Fibroblast of skin of scalp (primary cell): ENCODE measurements at places on chromosomes 2 and 18.

GRCh38 chr2:51472783-51473182 is 440.9 kb upstream of the NRXN1 start:
- DNase-seq = no peak

GRCh38 chr18:48811401-48811800 is 139.4 kb downstream of the SMAD7 start:
- DNase-seq = no peak

GRCh38 chr2:43222475-43223309 is 3.7 kb downstream of the ZFP36L2 start:
- DNase-seq = no peak

DNA sequence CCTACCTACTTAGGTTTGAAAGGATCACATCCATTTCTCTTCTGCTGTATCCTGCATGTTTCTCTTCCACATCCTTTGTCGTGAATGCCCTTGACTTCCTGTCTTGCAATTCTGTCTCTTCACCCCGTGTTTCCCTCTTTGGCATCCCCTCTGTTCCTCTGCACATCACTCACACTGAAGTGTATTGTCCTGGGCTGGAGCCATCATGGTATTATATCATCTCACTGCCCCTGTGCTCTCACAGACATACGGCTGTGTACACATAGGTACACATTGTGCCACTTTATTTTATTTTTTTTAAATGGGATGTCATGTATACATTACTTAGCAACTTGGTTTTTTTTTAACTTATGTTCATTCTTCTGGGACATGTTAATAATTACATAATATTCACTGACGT is 291.6 kb downstream of the ALPK2 start:
- no peak for DNase-seq

- DNase-seq = no peak
Observed at GRCh38 chr2:207123335-207123744, 42.4 kb downstream of the KLF7 start.

DNA sequence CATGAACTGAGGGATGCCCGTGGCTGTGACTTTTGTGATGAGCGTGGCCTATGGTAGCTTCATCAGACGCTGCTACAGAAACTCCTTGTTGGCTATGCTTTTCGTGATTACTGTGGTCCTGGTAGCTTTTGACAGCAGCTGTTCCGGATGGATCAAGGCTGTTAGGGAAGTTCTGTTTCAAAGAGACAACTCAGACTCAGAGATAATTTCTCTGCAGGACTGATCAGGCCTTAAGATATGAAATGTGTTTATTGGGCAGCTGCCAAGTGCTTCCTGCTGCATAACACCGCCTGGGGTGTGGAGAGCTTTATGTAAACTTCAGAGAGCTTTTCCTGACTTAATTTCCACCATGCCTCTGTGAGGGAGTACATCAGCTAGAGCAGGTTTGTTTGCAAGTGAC is 243.8 kb downstream of the TSN start:
- peak; percentile 56 for DNase-seq

DNA sequence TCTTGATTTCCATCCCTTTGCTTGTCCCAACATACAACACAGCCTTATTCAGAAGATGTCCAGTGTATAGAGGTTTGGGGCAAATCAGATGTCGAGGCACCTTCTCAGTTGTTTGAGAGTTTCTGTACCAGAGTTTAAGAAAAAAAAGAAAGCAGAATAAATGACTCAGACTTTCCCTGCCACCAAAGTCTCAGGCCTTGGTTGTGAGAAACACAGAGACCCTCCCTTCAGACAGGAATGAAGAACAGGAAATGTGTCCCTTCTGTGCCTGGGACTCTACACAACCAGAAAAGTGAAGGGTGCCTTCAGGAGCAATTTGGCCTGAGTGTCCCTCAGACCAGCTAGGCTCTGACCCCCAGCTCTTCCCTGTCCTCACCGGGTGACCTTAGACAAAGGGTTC is 37.3 kb upstream of the REL start:
- DNase-seq = no peak

DNA sequence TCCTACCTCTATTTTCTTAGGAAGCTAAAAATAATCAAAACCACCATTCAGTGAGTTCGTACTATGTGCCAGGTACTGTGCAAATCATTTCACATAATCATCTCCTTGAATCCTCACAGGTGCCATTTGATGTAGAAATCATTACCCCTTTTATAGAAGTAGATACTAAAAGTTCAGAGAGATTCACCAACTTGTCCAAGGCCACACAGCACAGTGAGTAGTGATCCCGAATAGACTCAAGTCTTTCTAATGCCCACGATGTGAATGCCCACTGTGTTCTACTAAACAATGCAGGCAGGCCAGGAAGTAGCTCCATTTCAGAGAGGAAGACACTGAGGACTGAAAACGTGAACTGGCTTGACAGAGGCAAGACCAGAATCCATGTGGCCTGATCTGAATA is 68.8 kb downstream of the ANTXR1 start:
- DNase-seq = no peak

- DNase-seq = no peak
Observed at GRCh38 chr2:30427606-30428347, 19.3 kb upstream of the LCLAT1 start.

DNA sequence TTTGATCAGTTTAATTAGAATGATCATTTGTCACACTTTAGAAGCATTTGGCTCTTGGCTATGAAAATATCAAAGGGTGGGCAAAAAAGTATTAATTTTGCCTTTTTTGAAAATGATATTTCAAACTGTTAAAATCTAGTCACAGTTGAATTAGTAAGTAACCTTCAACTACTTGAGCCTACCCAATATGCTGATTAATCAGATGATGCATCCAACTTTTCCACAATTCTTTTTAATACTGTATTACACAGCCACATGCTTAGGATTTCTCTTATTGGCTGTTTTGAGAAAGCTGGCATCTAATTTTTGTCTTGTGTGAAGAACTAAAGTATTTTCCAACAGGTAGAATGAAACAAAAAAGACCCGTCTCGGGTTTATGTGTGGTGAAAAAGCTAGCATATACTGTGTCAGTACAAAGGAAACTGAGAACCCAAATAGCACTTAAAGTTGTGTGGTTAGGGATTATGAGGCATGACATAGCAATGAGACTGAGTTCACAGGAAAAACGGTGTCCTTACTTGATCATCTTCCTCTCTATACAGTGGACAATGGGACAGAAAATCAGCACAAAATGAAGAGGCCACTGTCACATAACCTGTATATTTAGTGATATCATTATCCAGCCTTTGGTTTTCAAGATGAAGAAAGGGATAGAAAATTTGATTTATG is 11.7 kb downstream of the OSBPL6 start:
- peak; percentile 66 for DNase-seq

DNA sequence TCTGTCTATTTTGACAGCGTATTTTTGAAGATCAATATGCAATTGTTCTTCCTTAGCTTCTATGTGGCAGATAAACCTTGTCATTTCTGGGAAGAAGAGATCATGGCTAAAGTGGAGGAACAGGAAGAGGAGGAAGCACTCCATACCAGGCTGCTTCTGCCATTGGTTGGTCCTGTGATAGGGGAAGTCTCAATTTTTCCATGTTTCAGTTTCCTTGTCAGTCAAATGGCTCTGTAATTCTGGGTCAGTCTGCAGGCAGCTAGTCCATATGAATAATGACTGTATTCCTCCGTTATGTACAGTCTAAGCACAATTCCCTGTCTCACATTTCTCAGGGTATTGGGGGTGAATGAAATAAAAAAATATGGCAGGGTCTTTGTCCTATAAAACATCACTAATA is 277.6 kb upstream of the CXCR4 start:
- no peak for DNase-seq

DNA sequence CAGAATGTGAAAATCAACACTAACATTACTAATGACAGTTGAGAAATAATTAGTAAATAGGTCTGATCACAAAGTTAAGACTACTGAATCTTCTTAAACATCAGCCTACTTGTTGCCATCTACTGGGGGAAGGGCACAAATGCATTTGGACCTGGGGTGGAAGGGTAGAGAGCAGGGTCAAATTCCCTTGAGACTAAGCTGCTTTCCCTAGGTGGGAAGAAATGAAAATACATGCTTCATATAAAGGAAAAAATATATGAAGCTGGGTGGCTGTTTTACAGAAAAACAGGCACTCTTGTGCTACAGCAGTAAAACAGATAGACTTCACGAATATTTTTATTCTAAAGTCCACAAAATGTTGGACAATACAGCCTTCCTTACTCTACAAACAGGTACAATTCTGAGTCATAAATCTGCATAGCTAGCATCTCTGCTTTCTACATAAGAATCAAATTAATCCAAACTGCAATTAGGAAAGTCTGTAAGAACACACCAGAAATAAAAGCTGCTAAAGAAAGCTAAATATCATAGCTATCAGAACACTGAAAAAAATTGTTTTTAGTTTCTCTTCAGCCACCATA is 10.9 kb downstream of the TRIP12 start:
- peak; percentile 20 for DNase-seq

DNA sequence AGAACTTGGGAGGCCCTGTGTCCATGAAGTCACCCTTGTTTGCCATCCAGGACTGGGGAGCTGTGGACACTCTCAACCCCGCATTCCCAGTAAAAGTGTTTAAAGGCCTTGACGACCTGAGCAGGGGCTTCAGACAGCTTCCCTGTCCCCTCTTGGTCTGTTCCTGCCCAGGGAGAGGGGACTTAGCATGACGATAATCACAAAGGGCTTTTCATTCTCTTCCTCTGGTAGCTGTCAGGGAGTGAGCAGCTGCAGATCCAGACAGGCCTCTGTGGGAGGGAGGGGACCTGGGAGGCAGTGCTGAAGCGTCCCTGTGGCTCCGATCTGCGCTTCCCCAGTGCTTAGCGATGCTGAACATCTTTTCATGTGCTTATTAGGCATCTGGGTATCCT is 77.8 kb upstream of the HS6ST1 start:
- DNase-seq = peak; percentile 85

DNA sequence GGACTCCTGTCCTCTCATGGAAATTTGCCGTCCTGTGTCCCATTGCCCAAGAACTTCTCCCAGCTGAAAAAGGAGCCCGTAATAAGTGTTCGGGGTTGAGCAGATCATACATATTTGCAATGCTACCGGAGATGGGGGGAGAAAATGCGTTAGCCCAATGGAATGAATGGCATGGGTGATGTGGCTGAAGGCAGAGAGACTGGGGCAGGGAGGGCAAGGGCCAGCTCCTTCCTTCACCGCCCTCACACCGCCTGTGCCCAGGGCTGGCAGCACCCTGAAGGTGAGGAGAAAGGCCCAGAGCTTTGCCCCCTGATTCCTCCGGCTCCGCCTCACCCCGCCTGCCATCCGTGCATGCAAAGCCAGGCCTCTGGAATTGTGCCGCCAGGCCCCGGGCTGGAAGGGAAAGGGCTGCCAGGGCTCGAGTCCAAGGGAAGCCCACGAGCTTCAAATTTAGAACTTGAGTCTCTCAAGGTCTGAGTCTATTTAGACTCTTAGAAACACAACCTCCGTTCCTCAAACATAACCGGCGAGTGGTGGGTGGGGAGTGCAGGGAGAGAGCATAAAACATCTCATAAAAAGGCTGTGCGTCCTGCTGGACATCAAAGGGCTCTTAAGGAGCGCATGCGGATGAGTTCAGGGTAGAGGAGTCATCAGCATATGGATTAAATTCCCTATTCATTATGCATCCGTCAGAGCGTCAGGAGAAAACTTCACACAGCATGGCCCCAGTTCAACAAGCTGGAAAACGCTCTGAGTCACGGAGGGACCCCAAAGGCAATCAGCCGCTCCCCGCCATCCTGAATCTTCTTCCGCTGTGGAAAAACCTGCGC is 121.7 kb upstream of the GLI2 start:
- peak; percentile 95 for DNase-seq

DNA sequence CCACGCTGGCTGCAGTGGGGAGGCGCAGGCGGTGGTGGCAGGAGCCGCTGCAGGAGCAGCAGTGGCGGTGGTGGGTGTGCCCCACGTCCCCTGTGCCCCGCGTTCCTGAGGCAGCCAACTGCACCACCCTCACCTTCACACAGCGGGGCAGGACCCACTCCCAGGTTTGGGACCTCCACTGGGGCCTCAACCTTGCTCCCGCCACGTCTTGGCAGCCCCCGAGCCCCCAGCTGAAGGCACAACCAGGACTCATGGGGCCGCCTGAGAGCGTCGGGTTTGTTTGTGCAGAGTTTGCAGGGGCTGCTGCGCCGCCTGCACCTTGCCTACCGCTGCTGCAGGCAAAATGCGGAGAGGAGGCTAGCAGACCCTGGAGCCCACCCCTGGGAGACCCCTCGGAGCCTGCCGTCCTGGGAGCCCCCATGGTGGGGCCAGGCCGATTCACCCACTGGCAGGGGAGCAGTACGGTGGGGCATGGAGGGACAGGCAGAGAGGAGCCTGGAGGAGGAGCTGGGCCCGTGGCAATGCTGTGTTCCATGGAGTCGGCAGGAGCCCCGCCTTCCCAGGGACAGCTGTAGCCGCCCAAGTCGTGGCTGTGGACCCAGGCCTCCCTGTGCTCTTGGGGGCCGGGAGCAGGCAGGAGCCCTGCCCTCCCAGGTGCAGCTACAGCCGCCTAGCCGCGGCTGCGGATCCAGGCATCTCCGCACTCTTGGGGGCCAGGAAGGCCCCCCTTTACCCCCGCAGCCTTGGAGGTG is 14.7 kb upstream of the EML6 start:
- DNase-seq = no peak

DNA sequence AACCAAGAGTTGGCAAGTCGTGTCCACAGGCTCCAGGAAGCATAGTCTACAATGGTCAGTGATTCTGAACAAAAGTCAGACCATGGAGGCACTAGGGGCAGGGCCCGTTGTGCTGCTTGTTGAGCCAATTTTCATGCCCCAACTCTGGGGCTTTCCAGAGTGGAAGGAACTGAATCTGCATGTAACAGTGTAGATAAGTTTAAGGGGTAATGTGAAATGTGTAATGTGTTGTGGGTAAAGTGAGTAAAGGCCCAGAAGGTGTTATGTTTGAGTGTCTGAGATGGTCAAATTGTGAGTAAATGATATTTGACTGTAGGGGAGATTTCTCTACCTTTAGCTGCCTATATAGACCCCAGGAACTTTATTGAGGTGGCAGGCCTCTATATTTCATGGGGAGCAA is 1336.5 kb upstream of the SLC39A10 start:
- no peak for DNase-seq

- DNase-seq = no peak
Observed at GRCh38 chr2:149800624-149801542, 213.3 kb upstream of the MMADHC start.

GRCh38 chr2:15391751-15392150 is 169.4 kb downstream of the NBAS start:
- peak; percentile 0 for DNase-seq

GRCh38 chr2:100819370-100820272 is at the start of gene NPAS2:
Gene NPAS2, plus strand, starts transcription at chr2:100820139. Its CDS starts 84,616 bp downstream, at chr2:100904755.
- peak; percentile 72 for DNase-seq
